Left renal cortex interstitium (tissue), 4 donors: ENCODE measurements at places on chromosomes 12 and 14. TPM values are rescaled to one million over a fixed set of nuclear protein-coding genes. Genes with fewer than 3 reads are reported as not detected.

C12orf56 gene
- polyA plus RNA-seq, result 1.2 TPM

LGALS3 gene
- polyA plus RNA-seq, result 22.0 TPM

LRIG3 gene
- 34.7 TPM for polyA plus RNA-seq

CFAP73 gene
- polyA plus RNA-seq, result 2.2 TPM

IL23A gene
- polyA plus RNA-seq, result 0.59 TPM

SLCO1B1 gene
- not detected for polyA plus RNA-seq

PRPH gene
- polyA plus RNA-seq, result not detected

CLEC4E gene
- 1.1 TPM for polyA plus RNA-seq

LRCOL1 gene
- 1.5 TPM for polyA plus RNA-seq

DEGS2 gene
- polyA plus RNA-seq, result 8.6 TPM

TAS2R14 gene
- polyA plus RNA-seq, result 3.7 TPM

NDRG2 gene
- polyA plus RNA-seq, result 154 TPM

ABCD2 gene
- polyA plus RNA-seq, result 0.05 TPM

FAM222A gene
- 9.3 TPM for polyA plus RNA-seq

ADGRD1 gene
- 14.8 TPM for polyA plus RNA-seq

ESYT1 gene
- 75.1 TPM for polyA plus RNA-seq

KRT86 gene
- not detected for polyA plus RNA-seq

DNA sequence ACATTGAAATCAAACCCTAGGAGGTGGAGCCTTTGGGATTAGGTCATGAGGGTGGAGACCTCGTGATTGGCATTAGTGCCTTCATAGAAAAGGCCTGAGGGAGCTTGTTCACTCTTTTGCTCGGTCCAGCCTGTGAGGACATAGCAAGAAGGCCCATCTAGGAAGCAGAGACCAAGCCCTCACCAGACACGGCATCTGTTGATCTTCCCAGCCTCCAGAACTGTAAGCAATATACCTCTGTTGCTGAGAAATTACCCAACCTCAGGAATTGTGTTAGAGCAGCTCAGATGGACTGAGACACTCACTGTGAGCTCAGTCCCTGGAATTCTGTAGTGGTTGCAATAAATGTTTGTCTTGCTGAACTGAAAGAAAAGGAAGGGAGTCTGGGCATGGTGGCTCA lies 116.2 kb upstream of the MAP1LC3B2 start:
- DNase-seq, result no peak

DNA sequence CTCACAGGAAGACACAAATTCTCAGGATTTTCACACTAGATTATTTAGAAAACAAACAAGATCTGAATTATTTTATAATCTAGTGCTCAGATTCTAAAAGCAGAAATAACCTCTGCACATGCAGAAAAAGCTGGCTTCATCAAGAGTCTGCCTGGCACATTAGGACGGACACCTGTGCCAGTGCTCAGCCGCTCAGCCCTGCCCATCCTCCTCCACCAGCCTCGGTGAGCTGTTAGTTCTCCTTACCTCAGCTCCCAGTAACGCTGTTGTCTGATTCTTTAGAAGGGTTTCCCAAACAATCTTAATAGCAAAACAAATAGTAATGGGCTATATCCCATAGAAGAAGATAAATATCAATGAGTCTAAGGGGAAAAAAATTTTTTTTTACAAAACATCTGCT lies 27.7 kb downstream of the DUSP16 start:
- DNase-seq, result no peak

DNA sequence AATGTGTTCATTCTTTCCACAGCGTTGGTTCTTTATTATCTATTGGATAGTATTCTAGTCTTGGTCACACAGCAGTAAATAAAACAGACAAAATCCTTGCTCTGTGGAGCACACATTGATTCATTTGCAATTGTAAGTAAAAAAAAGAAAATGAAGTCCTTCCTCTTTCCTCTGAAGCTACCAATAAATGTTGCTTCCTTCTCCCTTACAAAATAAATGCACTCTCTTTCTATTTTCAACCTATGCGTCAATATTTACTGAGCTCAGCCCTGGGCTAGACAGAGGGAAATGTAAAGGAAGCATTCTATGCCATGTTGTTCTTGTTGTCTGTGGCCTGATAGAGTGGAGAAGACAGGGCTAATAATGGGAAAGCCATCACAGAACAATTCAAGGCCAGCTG lies 2.9 kb downstream of the ABHD12B start:
- no peak for DNase-seq

DNA sequence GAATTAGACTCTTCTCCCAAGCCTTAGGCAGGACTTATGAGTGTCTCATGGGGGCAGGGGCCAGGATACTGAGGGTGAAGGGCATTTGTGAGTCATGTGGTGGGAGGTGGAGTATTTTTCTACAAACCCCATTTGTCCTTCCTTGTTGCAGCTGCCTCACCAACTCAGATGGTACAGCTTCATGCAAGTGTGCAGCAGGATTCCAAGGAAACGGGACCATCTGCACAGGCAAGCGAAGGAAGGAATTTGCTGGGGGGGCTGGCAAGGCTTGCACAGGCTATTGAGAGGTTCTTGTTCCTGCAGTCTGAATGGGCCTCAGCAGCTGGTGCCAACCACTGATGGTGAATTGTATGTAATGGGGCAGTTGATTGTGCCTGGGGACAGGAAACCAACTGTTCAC lies 125.1 kb downstream of the STAB2 start:
- DNase-seq, result no peak

DNA sequence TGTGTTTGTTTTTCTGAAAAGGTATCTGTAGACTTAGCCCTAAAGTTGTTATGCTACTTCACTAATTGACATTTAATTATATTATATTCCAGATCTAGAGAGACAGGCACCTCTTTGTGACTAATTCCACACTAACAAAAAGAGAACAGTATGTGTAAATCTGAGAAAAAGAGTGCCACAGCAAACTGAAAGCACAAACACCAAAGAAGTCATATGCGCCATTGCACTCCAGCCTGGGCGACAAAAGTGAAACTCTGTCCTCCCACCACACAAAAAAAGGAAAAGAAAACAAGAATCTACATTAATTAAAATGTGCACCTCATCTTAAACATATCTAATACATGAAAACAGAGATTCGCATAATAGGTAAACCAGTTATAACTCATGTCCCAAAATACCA lies 4.4 kb upstream of the CSRNP2 start:
- DNase-seq, result no peak

DNA sequence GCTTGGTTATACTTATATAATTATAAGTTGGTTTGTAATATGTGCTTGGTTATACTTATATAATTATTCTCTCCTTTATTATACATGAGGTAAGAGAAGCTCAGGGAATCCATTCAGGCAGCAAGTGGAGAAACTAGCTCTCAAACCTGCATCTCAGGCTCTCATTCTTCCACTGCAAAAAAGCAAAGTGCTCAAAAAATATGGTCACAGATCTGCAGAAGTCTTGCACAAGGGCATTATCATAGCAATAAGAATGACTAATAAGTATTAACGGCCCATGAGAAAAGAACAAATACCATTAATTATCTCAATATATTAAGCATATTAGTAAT lies 476 bp upstream of the TRAFD1 start:
- no peak for DNase-seq

DNA sequence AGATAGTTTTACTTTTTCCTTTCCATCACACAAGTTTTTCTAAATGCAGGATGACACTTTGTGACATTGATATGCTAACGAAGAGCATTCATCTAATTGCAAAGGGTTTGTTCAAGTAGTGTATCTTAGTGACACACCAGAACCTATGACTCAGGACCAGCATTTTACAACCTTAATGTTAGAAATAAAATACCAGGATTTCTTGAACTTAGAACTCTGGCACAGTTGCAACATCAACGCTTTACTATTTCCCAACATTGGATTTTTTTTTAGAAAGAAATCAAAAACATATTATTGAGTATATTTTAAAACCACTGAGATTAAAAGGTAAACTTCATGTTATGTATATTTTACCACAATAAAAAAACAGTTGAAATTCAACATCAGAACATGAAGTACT lies 17.9 kb upstream of the PLEKHG6 start:
- no peak for DNase-seq

DNA sequence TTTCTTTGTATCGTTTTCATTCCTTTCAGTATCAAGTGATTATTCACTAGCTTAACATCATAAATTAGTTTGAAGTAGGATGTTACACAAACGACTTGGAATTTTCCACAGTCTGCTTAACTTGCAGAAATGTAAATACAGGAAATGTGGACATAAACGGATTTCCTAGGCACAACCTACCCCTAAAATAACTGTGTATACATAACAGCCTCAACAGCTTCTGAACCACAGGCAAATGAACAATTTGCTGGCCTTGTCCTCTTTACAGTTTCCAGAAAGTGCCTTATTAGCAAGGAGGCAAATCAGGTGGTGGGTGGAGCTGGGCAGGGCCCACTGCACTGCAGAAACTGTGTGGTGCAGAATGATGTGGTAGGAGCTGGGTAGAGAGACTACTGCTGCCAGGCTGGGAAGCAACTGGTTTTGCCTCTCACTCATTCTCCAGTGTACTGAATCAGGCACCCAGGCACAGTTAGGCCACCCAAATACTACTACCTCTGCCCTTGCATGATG lies 14.1 kb downstream of the DRAM1 start:
- DNase-seq, result no peak

GRCh38 chr12:3646561-3647241 lies 106.2 kb downstream of the CRACR2A start:
- DNase-seq, result no peak

DNA sequence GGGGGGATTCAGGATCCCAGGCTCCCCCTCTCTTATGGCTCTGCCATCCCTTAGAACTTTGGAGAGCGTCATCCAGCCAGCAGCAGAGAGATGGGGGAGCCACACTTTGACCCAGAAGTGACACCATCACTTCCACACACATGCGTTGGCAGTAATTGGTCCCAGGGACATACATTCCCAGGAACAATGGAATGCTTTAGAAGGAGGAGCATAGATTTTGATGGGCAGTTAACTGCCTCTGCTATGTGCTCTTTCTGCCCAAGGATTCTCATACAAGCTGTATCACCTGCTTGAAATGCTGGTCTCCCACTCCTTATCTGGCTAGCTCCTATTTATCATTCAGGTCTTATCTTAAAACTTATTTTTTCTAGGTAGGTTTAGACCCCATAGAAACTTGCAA lies 109.0 kb upstream of the RPH3A start:
- DNase-seq, result no peak

GRCh38 chr12:122834921-122835749 lies at the start of gene HIP1R:
Gene HIP1R, plus strand, starts transcription at chr12:122835457. Its CDS starts 94 bp downstream, at chr12:122835551.
- DNase-seq, result no peak

GRCh38 chr14:82445810-82446570 lies 912.3 kb upstream of the SEL1L start:
- DNase-seq, result no peak

DNA sequence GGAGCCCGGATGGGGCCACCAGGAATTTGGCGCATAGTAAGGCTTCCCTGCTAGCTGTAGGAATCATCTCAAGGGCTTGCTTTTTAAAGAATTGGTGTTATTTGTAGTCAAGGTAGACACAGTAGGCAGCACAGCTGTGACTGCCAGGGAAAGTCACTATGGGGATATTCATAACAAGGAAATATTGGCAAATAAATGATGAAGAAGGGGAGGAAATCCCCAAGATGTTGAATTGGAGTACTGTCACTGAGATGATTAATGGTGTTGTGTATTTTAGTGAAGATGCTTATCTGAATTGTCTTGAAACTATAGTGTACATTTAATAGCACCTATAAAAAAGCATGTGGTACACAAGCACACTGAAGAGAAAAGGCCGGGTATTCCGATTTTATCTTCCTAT lies 118.9 kb downstream of the NPAS3 start:
- DNase-seq, result no peak

- no peak for DNase-seq
Measured at GRCh38 chr12:123815968-123816367, 53.9 kb downstream of the DNAH10 start.

DNA sequence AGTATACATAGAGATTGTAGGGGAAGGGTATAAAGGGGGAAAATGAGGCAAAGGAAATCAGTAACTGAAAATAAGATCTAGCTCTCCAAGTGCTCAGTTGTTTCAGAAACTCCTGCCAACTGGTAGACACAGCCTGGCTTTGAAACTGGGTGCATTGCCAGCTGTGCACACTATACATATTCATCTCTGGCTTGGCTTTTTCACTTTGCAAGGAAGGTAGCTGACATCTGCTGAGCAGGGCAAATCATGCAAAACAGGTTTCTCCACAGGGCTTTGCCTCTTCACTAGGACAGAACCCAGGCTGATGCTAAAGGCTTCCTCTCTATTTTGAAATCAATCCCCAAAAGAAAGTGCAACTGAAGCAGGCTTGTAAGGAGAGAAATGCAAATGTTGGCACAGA lies 101.5 kb downstream of the HELB start:
- DNase-seq, result no peak

- DNase-seq, result no peak
Measured at GRCh38 chr14:94224040-94224439, 49.9 kb downstream of the PPP4R4 start.

GRCh38 chr14:68535404-68536017 lies 257.4 kb downstream of the ZFP36L1 start:
- DNase-seq, result no peak

GRCh38 chr12:479161-479560 lies 19.4 kb downstream of the B4GALNT3 start:
- DNase-seq, result no peak
